OCI-LY7 (cell line): ENCODE measurements at places on chromosomes 1 and 21. TPM values are rescaled to one million over a fixed set of nuclear protein-coding genes. Genes with fewer than 3 reads are reported as not detected.

Gene FCRL4
- total RNA-seq = not detected in 2 replicates

Gene COL24A1
- 0.07 and 0.23 TPM in 2 replicates for total RNA-seq

Gene TNFSF18
- not detected in 2 replicates for total RNA-seq

Gene PRRX1
- total RNA-seq = not detected in 2 replicates

Gene TNFAIP8L2
- 9.0 and 9.2 TPM in 2 replicates for total RNA-seq

Gene VWA5B1
- total RNA-seq = 0.13 and 0.19 TPM in 2 replicates

Gene FCGR2B
- 1.9 and 4.8 TPM in 2 replicates for total RNA-seq

DNA sequence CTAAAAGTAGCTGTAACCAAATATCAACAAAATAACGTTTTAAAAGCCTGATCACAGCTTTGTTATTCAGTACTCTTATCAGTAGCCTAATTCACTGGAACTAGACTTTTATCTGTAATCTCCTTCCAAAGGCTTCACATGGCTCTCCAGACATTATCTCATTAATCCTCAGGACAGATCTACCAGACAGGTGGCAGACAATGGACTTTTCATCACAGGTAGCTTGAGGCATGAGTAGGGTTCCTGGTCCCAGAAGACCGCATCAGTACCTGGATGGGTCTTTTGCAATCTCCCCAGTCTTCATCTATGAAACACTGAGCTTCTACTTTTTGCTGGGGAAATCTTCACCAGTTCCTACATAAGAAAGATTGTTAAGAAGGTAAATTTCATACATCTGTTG lies 132.2 kb upstream of the FOXD3 start:
- no peak for DNase-seq

DNA sequence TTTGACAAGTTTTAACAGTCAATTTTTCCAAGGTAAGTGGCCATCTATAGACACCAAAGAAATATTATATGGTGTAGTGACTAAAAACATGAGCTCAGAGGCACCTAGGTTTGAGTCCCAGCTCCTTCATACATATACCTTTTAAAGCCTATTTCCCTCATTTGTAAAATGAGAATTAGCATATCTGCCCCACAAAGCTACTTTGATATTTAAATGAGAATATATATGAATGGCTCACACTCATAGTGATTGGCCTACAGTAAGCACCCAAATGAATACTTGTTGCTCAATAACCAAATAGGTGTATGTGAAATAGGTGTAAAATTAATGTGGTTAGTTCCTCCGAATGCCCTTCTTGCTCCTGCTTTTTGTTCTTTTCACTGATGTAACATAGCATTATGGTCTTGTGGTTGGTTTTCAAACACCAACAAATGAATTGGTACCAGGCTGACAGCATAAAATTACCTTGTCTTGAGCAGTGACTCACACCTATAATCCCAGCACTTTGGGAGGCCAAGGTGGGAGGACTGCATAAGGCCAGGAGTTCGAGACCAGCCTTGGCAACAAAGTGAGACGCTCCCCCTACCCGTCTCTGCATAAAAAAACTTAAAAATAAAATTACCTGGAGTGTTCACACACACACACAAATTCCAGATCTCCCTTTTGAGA lies 25.3 kb downstream of the CNIH4 start:
- no peak for DNase-seq

DNA sequence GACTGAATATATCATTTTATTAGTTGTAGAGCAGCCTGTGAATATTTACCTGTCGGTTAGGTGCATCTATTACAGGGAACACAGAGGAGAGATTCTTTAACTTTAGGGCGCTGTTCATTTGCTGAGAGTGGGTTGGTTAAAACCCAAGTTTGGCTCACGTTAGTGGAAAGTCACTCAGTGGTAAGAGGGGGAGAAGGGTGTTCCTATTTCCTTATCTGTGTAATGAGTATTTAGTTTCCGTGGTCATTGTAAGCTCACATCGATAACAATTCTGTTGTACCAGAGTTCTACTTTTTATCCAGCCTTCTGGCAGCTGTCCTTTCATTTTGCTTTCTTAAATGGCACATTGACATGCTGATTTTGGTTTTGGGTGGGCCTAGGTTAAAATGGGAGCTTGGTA lies 773.2 kb upstream of the ADAMTS5 start:
- DNase-seq = no peak

DNA sequence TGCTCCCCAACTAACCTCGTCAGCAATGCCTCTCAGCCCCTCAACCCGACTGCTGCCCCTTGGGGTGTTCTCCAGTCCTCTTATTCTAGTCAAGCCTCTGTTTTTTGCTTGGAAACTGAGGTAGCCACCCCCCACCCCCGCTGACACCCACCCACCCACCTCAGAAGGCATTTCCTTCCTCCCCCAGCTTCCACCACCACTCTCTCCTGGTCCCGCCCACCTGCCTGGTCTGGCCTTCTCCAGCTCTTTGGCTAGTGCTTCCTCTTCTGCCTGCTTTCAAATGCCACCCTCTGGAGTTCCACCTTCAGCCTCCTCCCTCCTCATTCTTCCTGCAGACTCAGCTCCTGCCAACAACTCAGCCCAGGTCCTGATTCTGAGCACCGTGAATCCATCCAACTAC lies 35.3 kb downstream of the OLFML2B start:
- DNase-seq = no peak

DNA sequence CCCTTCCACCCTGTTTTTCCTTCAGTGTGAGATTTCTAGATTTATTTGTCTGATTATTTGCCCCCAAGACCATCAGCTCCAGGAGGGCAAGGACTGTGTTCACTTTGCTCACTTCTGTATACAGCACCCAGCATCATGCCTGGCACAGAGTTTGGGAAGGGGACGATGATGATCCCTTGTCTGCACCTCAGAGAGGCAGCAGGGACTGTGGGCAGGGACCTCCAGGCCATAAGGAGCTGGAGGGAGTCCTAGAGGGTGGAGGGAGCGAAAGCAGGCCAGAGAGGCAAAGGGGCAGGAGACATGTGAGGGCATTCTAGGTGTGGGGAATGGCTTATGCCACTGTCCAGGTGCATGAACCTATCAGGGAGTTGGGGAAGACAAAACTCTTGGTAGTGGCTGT lies 32.8 kb downstream of the H3-3A start:
- DNase-seq = no peak

DNA sequence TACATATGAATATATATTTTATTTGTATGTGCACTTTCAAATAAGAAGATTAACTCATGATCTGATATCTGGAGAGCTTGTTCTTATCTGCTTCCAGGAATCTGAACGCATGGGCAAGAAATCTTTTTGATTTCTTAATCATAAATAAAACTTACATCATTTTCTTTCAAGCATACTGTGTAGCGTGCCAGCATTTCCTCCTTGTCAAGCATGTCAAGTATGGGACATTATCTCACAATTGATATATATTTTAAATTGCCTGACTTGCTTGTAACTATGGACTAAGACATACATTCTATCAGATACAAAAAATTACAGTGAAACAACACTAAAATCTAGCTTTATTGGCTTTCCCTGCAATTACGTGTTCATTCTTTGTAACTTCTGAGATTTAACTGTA lies 1128.2 kb downstream of the PLA2G4A start:
- no peak for DNase-seq

- no peak for DNase-seq
Measured at GRCh38 chr1:114109981-114110380, 43.7 kb downstream of the SYT6 start.

DNA sequence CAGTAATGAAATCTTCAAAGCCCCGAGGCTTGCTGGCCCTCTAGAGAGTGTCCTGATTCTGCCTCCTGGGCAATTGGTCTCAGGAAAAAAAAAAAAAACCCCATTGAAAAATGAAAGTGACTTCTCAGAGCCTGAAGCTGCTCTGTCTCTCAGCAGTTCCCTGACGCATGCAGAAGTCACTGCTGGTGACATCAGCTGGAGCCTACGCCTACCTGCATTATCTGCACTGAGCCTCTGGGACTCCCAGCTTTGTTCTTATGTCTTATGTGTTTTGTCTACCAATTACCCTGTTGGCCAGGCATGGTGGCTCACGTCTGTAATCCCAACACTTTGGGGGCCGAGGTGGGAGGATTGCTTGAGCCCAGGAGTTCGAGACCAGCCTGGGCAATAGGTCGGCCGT lies 10.1 kb upstream of the SLC25A33 start:
- DNase-seq = no peak

GRCh38 chr1:11676386-11677103 lies 4.4 kb downstream of the MAD2L2 start:
- no peak for DNase-seq

- peak; percentile 54 for DNase-seq
Measured at GRCh38 chr1:170010443-170010842, 64.1 kb downstream of the KIFAP3 start.

DNA sequence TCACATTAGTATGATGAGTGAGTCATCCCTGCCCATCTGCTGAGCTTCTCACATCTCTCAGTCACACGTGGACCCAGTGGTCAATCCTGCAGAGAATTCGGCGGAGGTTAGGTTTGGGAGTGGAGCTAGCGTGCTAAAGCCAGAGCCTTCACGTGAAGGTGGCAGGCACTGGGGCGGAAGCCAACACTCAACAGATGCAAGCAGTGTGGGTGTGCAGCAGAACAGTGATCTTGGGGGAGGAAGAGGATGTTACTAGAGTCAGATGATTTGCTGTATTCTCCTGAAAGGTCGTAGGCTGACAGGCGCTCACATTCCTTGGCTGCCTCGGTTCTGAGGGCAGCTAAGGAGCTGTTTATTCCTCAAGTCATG lies 6.7 kb downstream of the C1orf115 start:
- no peak for DNase-seq

DNA sequence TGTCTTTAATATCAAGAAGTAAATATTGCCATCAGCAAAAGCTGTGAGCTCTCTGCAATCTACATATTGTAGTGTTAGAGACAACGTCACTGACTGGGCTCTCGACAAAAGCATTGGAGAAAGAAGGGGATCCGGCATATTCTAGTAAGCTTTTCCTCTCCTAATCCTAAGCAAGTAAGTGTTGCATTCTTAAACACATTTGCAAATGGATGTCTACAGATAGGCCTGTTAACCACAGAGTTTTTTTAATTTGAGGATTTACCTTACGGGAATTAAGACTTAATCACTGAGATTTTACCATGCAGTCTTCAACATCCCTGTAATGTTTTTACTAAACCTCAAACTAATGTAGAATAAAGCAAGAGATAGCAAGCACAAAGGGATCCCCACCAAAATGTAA lies 426.5 kb upstream of the CAMK1G start:
- DNase-seq = no peak

- DNase-seq = no peak
Measured at GRCh38 chr1:176826265-176826664, 338.2 kb downstream of the ASTN1 start.

GRCh38 chr1:60972841-60973364 lies 109.5 kb upstream of the NFIA start:
- no peak for DNase-seq

GRCh38 chr1:15848929-15849774 lies 1.6 kb downstream of the SPEN start:
- DNase-seq = peak; percentile 67

DNA sequence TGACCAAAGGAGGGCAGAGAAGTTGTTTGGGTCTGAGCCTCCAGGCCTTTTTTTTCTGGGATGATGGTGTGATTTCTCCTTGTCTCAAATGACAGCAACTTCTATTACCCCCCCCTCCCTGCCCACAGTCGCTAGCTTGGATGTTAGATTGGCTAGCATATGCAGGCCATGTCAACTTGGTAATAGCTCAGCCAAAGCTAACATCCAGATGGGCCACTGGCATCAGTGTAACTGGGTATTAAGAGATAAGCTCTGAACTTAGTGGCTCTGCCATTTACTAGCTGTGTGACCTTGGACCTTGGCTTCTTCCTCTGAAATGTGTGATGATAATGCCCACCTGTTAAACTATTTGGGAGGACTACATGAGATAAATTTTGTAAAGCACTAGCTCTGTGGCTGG lies 86.9 kb upstream of the TSPAN2 start:
- DNase-seq = no peak

GRCh38 chr1:56446531-56447098 lies 132.7 kb downstream of the PLPP3 start:
- no peak for DNase-seq

DNA sequence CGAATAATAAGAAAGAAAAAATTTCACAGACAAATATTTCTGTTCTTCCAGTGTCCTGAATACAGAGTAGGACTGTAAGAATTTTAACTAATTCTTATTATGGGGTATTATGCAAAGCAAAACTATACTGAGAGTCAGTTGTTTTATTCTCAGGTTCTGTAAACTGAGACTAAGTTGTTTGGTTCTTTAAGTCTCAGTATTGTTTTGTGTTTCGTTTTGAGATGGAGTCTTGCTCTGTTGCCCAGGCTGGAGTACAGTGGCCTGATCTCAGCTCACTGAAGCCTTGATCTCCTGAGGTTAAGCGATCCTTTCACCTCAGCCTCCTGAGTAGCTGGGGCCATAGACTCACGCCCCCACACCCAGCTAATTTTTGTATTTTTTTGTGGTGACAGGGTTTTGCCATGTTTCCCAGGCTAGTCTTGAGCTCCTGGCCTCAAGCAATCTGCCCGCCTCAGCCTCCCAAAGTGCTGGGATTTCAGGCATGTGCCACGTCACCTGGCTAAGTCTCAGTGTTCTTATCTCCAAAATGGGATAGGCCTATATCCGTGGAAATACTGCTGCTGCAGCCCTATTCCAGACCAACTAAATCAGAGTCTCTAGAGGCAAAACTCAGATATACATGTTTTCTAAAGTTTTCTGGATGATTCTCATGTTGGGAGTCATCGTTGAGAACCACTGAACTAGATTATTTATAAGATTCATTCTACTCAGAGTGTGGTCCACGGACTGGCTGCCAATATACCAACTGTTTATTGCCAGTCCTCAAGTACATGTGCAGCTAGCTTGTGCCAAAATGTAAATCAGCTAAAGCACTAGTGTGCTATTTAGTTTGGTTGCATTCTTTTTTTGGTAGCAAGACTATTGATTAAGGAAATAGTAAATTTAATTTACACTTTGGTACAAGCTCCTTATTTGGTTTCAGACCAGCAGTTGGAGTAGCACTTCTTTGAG lies 116.6 kb downstream of the HS2ST1 start:
- no peak for DNase-seq

DNA sequence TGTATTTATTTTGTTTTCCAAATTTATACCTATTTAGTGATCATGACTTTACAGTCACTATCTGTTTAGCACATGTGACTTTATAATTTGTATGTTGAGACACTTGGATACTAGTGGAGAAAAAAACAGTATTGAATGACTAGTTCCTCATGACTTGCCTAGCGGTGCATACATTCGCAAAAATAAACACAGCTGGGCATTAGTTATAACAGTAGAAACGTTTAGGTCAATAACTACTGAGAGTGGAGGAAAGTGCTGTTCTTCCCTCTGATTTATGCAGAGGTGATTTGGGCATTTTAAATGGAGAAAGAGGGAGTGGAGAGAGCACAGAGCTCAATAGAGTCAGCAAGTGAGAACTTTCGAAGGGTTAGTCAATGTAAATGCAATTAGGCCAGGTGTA lies 1679.0 kb upstream of the B3GALT2 start:
- peak; percentile 15 for DNase-seq

GRCh38 chr1:10707208-10707607 lies 89.2 kb downstream of the CASZ1 start:
- DNase-seq = no peak

- DNase-seq = no peak
Measured at GRCh38 chr1:159173320-159173719, 1.9 kb downstream of the CADM3 start.

DNA sequence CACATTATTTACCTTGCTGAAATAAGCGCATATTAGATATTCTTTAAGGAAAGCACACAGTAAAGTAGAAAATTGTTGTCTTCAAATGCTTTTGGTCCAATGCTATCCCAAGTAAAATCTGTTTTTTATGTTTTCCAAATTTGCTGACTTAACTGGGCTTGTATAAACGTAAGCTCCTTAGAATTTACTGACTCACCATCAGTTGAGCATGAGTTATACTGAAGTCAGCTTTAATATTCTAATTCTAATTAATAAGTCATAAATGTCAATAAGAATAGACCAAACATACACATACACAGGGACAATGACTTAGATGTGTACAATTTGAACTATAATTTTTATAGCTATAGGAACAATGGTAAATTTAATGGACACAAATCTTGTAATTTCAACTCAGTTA lies 319.2 kb downstream of the TPR start:
- no peak for DNase-seq
